ENCODE measurements at places on chromosomes 16 and 17. TPM values are rescaled to one million over a fixed set of nuclear protein-coding genes. Genes with fewer than 3 reads are reported as not detected.

Gene MYH1
- total RNA-seq: not detected

Gene TNFRSF13B
- not detected for total RNA-seq

Gene GJD3
- not detected for total RNA-seq

Gene SPATA32
- total RNA-seq: 0.27 TPM

Gene KRTAP4-9
- total RNA-seq: not detected

Gene PRSS36
- 1.7 TPM for total RNA-seq

Gene COIL
- total RNA-seq: 16.9 TPM

DNA sequence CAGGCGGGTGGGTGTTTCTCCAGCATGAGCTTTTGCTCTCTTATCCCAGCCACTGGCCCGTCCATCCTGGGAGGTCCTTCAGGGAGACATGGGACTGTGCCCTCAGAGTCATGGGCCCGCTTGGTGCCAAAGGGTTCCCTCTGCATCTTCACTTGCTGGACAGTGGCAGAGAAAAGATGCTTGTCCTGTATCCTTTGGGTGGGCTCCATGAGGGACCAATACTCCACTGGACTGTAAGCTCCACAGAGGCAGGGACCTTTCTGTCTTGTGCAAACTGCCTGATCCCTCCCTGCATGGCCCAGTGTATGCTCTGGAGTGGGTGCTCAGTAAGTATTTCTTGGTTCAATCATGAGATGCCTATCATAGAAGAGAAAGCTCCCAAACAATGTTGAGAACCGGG, 184.8 kb upstream of the WSCD1 start:
- no peak for DNase-seq
- H3K27me3 ChIP-seq: peaks cover 14% of the 10 kb centered on the region
- H3K4me3 ChIP-seq: no peak overlapping the region

GRCh38 chr17:78250891-78251772, 19.7 kb downstream of the TMEM235 start:
- H3K4me3 ChIP-seq: peak overlapping the region; percentile 77
- peaks cover 48% of the 10 kb centered on the region for H3K4me1 ChIP-seq
- H3K27me3 ChIP-seq: no peaks in the 10 kb centered on the region
- peak overlapping the region; percentile 88 for H3K27ac ChIP-seq
- DNase-seq: peak; percentile 88

DNA sequence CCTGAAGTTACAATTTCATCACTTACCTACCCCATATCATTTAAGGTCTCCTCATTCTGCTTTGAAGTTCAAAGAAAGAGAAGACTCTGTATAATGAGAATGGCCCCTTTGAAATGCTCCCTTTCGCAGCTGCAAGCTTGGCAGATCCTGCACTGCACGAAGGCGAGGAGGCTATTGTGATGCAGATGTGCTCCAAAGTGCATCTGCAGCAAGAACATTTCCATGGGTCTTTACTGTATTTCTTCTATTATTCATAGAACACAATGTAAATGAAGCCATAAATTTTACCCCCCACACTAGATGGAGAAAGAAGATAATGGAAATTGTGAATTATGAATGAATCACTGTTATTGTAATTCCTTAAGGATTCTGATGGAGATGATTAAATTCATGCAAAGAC, 178.7 kb downstream of the CHD9NB start:
- DNase-seq: no peak
- no peaks in the 10 kb centered on the region for H3K4me1 ChIP-seq
- no peaks in the 10 kb centered on the region for H3K36me3 ChIP-seq
- no peak overlapping the region for H3K27ac ChIP-seq

DNA sequence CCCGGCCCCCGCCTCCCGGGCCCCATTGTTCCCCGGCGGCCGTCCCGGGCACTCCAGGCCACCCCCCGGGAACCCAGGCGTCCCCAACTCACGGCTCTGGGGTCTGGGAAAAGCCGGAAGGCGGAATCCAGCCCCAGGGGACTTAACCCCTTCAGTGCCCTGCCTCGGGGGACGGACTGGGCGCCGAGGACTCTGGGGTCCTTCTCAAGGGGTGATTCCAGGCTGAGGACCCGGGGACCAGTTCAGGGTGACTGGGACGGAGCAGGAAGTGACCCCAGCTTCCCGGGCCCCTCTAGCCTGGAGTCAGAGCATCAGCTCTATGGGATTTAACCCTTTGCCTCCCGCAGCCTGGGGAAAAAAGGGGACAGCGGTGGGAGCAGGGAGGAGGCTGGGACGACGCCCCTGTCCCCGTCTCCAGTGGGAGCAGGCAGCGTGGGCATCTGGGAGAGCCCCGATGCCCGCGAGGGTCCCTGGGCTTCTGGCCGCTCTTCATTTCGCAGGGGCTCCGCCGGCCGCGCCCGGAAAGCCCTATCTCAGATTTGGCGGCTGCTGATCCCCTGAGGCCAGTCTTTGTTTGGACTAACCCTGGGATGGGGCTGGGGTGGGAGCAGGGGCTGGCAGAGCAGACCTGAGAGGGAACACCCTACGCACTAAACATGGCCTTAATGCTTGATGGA, at the start of gene ZNF629:
TSS of gene ZNF629 (minus strand) at position 270 of the 677 bp plus-strand sequence. CDS start 2,723 bp downstream, outside the sequence.
- H3K36me3 ChIP-seq: no peaks in the 10 kb centered on the region
- peaks cover 28% of the 10 kb centered on the region for H3K27me3 ChIP-seq
- DNase-seq: no peak
- peaks cover 11% of the 10 kb centered on the region for H3K4me1 ChIP-seq

- H3K27ac ChIP-seq: no peak overlapping the region
- DNase-seq: no peak
- H3K4me1 ChIP-seq: peaks cover 11% of the 10 kb centered on the region
- H3K36me3 ChIP-seq: peaks cover 2% of the 10 kb centered on the region
Measured at GRCh38 chr16:50253514-50253910, 12.8 kb upstream of the ADCY7 start.

GRCh38 chr16:87584271-87584670, 18.0 kb upstream of the JPH3 start:
- no peaks in the 10 kb centered on the region for H3K36me3 ChIP-seq
- no peaks in the 10 kb centered on the region for H3K4me1 ChIP-seq
- H3K27me3 ChIP-seq: peaks cover 18% of the 10 kb centered on the region
- H3K4me3 ChIP-seq: no peak overlapping the region

DNA sequence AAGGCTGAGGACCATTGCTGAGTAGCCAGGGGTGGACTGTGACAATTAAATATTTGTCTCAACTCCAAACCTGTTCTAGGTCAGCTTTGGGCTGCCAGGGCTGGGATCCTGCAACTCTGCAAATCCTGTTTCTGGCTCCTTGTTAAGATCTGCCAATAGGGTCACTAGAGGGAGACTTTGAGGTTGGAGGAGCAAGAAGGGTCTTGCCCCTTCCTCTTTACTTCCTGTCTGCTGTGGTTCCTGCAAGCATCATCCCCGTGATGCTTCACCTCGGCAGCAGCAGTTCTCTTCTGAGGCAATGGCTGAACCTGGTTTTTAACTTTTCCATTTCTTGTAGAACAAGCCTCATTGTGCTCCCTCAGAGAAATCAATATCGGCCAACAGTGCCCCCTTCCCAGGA, 124.6 kb downstream of the IRX5 start:
- no peaks in the 10 kb centered on the region for H3K36me3 ChIP-seq
- no peak for DNase-seq
- peaks cover 2% of the 10 kb centered on the region for H3K4me1 ChIP-seq
- H3K27me3 ChIP-seq: peaks cover 35% of the 10 kb centered on the region

GRCh38 chr17:74453665-74454196, 12.7 kb upstream of the CD300A start:
- peaks cover 30% of the 10 kb centered on the region for H3K27me3 ChIP-seq
- H3K4me3 ChIP-seq: no peak overlapping the region
- peak; percentile 65 for DNase-seq
- H3K36me3 ChIP-seq: no peaks in the 10 kb centered on the region
- no peak overlapping the region for H3K27ac ChIP-seq

DNA sequence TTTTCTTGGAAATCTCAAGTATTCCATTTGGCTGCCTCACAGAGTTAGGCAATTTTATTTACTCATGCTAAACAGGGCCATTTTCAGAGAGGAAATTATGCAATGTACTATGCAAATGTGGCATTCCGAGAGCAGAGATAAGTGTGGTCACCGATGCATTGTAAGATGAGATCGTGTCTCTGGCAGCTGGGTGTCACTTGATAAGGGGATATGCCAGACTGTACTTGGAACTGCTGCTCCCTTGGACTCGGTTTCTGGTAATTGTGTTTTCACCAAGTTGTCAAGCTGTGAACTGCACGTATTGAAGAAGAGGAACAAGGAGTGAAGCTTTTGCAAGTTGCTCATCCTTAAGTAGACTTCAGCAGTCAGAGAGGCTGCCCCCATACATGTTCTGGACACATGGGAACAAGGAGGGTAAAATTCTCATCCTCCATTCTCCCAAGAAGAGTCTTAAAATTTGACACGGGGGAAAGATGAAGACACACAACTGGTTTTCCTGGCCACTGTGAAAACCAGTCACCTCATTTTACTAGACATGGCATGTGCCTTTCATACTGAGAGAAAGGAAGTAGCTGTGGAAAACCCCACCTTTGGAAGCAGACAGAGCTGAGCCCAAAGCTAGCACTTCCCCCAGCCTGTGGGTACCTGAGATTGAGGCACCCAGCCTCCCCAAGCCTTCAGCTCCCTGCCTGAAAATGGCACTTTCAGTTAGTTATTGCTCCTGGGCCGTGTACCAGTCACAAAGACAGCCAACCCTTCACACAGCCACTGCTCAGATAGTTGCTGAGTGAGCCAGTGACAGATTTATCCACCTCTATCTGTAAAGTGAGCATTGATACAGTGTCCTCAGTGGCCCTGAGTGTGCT, 150.7 kb downstream of the SOCS1 start:
- H3K36me3 ChIP-seq: peaks cover 31% of the 10 kb centered on the region
- DNase-seq: peak; percentile 57
- H3K27ac ChIP-seq: peak overlapping the region; percentile 84
- peaks cover 75% of the 10 kb centered on the region for H3K4me1 ChIP-seq

DNA sequence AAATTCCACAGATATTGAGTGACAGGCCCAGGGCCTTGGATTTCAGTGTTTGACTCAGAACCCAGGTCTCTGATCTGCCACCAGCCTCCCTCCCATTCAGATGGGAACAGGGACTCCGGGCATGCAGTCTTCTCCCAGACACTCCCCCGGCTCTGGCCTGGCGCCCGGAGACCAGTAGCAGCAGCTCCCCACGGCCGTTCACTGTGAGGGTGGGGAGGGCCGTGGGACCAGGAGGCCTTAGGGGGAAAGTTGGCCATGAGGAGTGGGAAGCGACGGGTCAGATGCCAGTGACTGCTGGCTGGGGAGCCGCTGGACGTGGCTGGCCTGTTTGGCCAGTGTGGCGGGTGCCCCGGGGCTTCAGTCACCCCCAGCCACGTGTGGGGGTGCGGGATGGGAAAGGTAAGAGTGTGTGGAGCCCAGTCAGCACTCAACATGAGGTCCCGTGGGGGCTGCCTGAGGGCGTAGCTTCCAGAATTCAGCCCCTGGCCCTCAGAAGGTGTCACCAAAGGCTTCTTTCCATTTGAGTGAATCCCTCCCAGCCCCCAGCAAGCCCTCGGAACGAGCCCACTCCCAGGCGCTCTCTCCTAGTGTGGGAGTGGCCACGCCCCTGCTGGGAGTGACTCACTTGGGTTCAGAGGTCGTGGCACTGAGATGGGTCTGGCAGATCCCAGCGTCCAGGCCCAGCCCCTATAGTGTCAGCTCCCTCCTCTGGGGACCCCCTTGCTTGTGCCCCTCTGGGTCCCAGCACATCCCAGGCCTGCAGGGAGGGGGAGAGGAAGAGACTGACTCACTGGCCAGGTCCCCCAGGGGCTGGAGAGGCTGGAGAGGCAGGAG, 309.4 kb downstream of the SEC14L1 start:
- peak overlapping the region; percentile 95 for H3K4me3 ChIP-seq
- no peaks in the 10 kb centered on the region for H3K27me3 ChIP-seq
- peaks cover 59% of the 10 kb centered on the region for H3K4me1 ChIP-seq
- peak; percentile 29 for DNase-seq
- H3K36me3 ChIP-seq: peaks cover 75% of the 10 kb centered on the region

DNA sequence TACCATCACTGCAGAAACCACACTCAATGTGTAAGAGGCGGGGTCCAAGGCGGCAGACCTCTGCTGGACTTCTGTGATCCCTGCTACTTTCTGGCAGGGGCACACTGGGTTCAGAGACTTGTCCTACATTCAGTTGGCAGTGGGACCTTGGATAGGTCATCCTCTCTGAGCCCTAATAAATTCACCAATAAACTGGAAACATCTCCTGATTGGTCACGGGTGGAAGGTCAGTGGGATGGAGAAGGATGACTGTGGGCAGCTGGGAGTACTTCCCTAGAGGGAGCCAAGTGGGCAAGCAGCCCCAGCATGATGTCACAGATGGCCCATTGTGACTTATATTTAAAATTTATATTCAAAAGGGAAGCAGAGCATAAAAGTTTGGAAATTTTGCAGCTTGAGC, 49.7 kb downstream of the RNF112 start:
- no peak overlapping the region for H3K27ac ChIP-seq
- DNase-seq: no peak
- no peak overlapping the region for H3K4me3 ChIP-seq
- peaks cover 27% of the 10 kb centered on the region for H3K4me1 ChIP-seq
- peaks cover 4% of the 10 kb centered on the region for H3K27me3 ChIP-seq
- no peaks in the 10 kb centered on the region for H3K36me3 ChIP-seq

DNA sequence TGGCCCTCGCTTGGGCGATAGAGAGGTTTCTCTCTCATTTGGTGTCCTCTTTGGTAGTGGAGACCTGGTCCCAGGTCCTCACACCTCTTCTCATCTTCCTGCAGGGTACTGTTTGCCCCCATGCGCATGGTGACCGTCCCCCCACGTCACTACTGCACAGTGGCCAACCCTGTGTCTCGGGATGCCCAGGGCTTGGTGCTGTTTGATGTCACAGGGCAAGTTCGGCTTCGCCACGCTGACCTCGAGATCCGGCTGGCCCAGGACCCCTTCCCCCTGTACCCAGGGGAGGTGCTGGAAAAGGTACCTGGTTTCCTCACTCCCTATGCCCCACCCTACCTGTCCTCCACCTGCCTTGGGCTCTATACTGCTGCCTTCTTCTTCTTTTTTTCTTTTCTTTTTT, 10.5 kb downstream of the MVP start:
- H3K36me3 ChIP-seq: peaks cover 37% of the 10 kb centered on the region
- H3K27ac ChIP-seq: no peak overlapping the region
- H3K27me3 ChIP-seq: no peaks in the 10 kb centered on the region
- no peak overlapping the region for H3K4me3 ChIP-seq

- peaks cover 4% of the 10 kb centered on the region for H3K27me3 ChIP-seq
- no peaks in the 10 kb centered on the region for H3K36me3 ChIP-seq
- no peaks in the 10 kb centered on the region for H3K4me1 ChIP-seq
- no peak overlapping the region for H3K27ac ChIP-seq
- no peak for DNase-seq
Measured at GRCh38 chr16:19331794-19332193, 46.3 kb downstream of the CLEC19A start.

GRCh38 chr17:8949061-8949661, 16.3 kb downstream of the PIK3R5 start:
- peaks cover 85% of the 10 kb centered on the region for H3K36me3 ChIP-seq
- H3K27ac ChIP-seq: peak overlapping the region; percentile 84
- peaks cover 94% of the 10 kb centered on the region for H3K4me1 ChIP-seq
- H3K27me3 ChIP-seq: no peaks in the 10 kb centered on the region
- no peak for DNase-seq
- H3K4me3 ChIP-seq: peak overlapping the region; percentile 60

GRCh38 chr16:8886593-8887430, 4.7 kb downstream of the LITAFD start:
- no peak overlapping the region for H3K4me3 ChIP-seq
- peaks cover 17% of the 10 kb centered on the region for H3K36me3 ChIP-seq
- no peaks in the 10 kb centered on the region for H3K4me1 ChIP-seq
- H3K27me3 ChIP-seq: peaks cover 6% of the 10 kb centered on the region
